Stimulated activated CD8-positive, alpha-beta memory T cell treated with anti-CD3 and anti-CD28 coated beads, Interleukin-12 subunit alpha, Interleukin-12 subunit beta, amount 100 ng/mL, for 1 hour (primary cell): ENCODE measurements at places on chromosomes 7 and 10.

GRCh38 chr10:11326241-11326640 is 285.2 kb downstream of the USP6NL start:
- DNase-seq = no peak

DNA sequence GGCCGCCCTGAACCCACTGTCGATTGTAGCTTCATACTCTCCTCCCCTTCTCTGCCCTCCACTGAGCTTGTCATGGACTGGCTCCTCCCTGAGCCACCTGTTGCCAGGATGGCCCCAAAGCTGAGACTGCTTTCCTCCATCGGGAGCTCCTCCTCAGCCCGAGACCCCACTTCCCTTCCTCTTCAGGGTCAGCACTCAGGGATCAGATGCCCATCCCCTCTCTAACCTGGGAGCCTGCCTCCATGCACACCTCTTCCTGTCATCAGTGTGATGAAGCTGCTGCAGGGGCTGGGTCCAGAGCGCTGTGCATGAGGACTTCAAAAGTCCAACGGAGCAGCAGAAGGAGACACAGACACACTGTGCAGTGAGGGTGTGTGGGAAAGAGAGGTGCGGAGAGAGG is 201.1 kb downstream of the WDR37 start:
- no peak for DNase-seq

DNA sequence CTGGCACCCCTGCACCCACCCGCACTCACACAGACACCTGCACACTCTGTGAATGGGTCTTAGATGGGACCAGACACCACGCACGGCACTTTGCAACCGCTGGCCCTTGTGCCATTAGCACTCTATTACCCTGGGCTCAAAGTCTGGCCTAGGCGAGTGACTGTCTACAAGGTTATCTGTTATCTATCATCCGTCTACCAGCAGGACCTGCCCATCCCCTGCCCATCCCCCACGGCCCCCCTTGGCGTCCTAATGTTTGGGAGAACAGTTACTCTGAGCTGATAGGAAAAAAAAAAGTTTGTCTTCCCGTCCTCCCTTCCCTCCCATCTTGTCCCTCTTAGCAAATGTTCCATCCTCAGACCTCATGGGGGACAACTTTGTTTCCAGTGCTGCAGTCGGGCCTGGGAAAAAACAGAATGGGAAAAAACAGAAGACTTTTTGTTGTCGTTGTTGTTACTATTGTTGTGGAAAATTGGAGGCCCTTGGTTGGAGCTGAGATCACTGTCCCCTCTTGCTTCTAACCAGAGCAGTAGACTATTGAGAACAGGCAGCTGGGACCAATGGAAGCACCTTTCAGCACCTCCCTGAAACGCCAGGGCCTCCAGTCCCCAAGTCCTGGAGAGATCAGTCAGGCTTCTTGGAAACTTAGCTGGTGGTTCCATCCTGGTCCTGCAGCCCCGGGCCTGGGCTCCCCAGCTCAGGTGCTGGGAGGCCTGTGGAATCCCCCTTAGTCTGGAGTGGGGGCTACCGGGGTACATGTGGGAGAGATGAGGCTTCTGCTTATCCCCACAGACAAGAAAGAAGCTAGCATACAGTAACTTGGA is 12.2 kb downstream of the UNCX start:
- DNase-seq = no peak

GRCh38 chr7:30313348-30313747 is 29.0 kb downstream of the ZNRF2 start:
- DNase-seq = no peak

DNA sequence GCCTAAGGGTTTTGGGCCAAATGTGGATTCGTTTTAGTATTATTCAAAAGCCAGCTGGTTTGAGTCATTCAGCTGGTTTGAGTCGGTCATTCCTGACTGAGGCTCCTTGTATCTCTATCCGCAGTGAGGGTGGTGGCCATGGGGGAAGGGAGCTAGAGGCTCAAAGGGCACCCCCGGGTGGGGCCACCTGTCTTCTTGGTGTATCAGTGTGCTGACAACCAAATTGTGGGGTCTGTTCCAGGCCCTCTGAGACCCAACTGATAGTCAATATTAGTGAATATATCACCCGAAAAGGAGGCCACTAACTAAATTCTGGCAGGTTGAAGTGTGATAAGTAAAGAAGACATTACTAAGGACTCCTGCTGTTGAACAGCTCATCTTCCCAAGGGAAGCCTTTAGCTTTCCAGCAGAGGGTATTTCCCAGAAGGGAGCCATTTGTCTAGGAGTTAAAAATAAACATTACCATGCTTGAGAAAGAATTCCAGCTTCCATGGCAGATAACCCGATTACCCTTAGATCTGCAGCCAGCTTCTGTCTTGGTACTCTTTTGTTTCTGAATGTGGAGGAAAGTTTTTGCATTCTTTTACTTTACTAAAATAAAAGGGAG is 29.9 kb upstream of the DDX50 start:
- no peak for DNase-seq

DNA sequence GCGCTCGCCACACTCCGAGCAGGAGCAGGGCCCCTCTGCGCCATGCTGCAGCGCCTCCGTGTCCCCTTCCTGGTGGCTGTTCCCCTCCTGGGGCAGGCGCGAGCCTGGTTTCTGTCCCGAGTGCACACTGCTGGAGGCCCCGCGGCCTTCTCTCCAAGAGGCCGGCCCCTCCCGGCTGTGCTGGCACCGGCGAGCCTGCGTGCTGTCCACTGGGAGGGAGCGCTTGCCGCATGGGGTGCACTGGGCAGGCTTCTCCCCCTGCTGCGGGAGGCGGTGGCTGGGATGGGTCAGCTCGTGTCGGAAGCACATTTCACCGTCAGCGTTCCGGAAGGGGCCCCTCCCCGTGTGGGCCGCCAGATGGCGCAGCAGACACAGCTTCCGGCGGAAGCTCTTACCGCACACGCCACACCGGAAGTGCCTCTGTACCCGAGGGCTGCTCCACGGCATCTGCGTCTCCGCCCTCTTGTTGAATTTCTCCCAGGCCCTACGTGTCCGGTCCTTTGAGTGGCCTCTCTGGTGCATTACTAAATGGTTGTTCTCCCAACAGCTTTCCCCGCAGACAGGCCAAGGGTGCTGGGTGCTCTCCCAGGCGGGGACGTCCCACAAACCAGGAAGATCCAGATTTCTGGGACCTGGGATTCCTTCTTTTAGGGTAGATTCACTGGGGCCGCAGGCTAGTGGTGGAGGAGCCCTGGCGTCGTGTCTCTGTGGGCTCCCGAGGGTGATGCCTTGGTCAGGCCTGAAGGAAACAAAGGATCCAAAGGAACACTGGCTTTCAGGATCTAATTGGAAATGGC is 18.7 kb downstream of the ZNF786 start:
- no peak for DNase-seq
